CD4-positive, alpha-beta T cell treated with Interleukin-2 at 100 ng/mL for 4 hours (primary cell): ENCODE measurements at places on chromosomes 5 and 9.

DNA sequence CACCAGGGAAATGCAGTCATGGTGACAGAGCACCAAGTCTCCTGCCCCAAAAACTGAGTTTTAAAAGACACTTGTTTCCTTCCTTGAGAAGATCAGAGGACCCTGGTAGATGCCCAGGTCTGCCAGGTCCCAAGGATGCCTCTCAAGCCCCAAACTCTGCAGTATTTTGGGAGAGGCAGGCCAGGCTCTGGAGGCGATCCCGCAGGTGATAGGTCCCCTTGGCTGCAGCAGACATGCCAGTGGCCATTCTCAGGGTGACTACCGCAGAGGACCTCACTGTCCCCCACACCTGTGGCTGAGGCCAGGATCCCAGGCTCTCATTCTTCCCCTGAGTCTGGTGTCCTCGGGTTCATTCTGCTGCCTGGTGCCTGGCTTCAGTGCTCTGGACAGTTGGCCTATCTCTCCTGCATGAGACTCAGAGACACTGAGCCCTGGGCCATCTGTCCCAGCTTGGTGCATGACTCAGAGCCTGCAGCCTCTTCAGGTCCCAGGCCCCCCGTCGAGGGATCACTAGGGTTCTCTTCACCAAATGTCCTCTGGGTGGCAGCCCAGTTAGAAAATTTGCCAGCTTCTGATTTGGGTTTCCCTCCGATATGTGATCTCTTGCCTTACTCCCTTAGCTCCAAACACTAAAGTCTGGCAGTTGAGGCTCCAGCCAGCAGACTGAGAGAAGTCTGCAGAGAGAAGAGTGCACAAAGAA lies 59.7 kb upstream of the GARNL3 start:
- DNase-seq: no peak

GRCh38 chr5:173891308-173892116 lies 3.4 kb downstream of the CPEB4 start:
- no peak for DNase-seq

DNA sequence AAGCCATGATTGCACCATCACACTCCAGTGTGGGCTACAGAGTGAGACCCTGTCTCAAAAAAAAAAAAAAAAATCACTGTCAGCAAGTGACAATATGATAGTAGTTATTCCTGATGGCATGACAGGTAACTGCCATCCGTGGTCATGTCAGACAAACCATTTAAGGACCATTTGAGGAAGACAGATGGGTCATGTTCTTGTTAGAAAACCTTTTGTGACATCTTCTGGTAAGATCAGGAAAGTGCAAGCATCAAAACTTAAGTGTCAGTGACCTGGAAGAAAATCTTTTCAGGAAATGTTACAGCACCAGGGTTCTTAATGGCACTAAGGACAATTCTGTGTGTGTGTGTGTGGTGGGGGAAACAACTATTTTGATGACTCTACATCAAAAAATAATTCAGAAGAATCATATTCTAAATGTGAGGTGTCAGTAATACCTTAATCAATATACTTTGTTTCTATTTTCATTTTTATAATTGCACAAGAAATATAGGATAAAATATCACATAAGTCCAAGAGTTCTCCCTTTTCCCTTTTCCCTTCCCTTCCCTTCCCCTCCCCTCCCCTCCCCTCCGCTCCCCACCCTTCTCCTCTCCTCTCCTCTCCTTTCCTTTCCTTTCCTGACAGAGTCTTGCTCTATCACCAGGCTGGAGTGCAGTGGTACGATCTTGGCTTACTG lies 17.8 kb downstream of the SLC38A9 start:
- DNase-seq: no peak

DNA sequence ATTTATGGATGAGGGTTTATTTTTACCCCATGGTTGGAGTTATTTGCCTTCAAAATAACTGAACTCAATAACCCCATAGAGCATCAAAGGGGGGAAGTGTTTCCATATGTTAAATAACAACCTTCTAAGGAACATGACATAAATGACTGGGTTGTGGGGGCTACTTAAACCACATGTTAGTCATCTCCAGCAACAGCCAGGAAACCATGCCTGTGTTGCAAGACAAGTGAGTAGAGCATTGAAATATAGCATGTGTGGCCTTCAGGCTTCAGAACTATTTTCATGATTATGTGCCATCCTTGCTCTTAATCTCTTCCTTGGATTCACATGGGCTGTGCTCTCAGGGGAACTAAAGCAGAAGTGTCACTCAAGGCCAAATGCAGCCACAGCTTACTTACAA lies 431.2 kb downstream of the AGTPBP1 start:
- no peak for DNase-seq

DNA sequence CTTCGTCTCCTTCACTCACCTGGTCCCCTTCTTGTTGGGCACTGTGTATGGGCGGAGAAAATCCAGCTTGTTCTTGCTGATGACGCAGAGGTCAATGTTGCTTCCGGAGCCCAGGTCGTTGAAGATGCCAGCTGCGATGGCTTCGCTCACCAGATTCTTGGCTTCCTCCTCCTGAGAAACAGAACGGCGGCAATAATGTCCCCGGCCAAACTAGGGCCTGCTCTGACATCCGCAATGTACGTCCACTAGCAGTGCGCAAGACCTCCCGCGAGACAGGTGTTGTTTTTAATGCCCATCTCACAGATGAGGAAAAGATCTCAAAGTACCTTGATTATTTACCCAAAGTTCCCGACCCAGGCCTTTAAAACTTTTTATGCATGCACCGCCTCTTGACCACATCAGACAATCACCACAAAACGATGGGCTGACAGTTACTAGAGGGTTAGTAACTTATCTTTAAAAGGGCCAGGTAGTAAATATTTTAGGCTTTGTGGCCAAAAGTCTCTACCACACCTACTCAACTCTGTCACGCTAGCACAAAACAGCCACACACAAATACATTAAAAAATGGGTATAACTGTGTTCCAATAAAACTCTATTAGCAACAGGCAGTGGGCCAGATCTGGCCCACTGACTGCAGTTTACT lies 58.4 kb downstream of the PSMB7 start:
- no peak for DNase-seq

GRCh38 chr5:24703934-24704333 lies 59.2 kb upstream of the CDH10 start:
- DNase-seq: no peak

- no peak for DNase-seq
Observed at GRCh38 chr9:31519826-31520225, 864.6 kb upstream of the ACO1 start.

- DNase-seq: no peak
Observed at GRCh38 chr9:18629136-18629535, 155.2 kb downstream of the ADAMTSL1 start.

GRCh38 chr5:10262995-10263394 lies 12.9 kb downstream of the CCT5 start:
- DNase-seq: no peak
